MCF 10A (cell line): ENCODE measurements at places on chromosomes 13 and 19. TPM values are rescaled to one million over a fixed set of nuclear protein-coding genes. Genes with fewer than 3 reads are reported as not detected.

GRCh38 chr19:4305257-4305612 lies 837 bp downstream of the FSD1 start:
- DNase-seq, result no peak

NEK5 gene
- total RNA-seq, result 0.21 and 0.61 TPM in 2 replicates

DNA sequence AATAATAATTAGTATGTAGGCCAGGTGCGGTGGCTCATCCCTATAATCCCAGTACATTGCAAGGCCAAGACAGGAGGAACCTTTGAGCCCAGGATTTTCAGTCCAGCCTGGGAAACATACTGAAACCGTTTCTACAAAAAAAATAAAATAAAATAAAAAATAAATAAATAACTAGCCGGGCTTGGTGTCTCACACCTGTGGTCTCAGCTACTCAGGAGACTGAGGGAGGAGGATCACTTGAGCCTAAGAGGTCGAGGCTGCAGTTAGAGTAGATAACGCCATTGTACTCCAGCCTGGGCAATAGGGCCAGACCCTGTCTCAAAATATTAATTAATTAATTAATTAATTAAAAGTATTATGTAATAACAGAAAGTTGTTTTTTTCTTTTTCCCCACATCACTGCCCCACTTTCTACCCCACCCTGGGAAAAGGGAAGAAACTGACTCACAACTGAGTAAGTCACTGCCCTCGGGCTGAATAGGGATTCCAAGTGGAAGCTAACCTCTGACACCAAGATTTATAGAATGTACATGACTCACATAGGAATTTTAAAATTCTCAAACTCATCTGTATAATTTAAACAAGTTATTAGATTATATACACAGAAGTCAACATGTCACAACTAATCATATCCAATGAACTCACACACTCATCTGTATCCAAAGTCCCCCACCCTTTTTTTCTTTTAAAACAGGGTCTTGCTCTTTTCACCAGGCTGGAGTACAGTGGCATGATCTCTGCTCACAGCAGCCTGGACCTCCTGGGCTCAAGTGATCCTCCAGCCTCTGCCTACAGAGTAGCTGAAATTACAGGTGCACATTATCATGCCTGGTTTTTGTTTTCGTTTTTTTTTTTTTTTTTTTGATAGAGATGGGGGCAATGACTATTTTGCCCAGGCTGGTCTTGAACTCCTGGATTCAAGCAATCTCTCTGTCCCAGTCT lies 12.5 kb downstream of the ZNF611 start:
- peak; percentile 98 for DNase-seq

DNA sequence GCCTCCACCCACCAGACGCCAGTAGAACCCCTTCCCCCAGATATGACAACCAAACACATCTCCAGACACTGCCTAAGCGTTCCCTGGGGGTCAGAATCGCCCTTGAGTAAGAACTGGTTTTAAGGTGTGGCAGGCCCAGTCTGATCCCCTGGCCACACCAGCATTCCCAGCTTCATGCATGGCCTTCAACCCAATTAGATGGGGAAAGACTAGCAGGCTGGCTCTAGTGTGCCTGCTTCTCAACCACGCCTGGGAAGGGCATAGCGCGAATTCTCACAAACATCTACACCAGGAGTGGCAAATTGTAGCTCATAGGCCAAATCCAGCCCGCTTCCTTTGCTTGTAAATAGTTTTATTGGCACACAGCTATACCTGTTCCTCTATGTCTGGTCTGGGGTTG lies 13.6 kb downstream of the HAUS8 start:
- no peak for DNase-seq

DNA sequence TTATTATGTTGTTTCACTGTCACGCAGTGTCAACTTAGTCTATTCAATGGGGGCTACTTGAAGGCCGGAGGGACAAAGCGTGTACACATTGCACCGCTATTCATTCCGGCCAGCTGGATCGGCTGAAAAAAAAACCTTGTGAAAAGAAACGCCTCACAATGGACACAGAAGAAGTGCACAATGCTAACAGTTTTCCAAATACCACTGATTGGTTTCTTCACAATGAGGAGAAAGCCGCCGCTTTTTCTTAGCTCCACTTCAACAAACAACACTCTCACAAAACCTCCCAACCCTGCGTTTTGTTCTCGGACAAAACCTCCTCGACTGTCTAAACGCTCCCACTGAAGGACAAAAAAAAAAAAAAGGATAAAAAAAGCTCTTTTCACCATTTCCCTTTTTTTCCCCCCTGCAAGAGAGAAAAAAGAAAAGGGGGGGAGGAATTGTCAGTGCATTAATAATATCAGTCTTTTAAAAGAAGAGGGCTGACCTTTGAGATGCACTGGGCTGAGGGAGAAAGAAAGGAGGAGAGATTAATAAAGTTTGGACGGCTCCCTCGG lies 5.4 kb downstream of the SOX21 start:
- DNase-seq, result no peak

KLK1 gene
- total RNA-seq, result 0.84 and 0.88 TPM in 2 replicates

DNA sequence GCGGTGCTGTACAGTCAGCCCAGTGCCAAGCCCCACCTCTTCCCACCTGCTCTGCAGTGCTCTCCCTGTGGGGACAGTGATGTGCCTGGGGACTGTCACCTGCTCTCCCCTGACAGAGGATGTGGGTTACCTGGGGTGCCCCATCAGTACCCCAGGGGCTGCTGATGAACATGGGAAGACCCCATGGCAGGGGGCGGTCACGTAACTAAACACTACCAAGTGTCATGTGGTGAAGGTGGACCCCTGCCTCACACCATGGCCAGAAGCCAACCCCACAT lies 12.7 kb downstream of the KDM4B start:
- DNase-seq, result no peak

DNA sequence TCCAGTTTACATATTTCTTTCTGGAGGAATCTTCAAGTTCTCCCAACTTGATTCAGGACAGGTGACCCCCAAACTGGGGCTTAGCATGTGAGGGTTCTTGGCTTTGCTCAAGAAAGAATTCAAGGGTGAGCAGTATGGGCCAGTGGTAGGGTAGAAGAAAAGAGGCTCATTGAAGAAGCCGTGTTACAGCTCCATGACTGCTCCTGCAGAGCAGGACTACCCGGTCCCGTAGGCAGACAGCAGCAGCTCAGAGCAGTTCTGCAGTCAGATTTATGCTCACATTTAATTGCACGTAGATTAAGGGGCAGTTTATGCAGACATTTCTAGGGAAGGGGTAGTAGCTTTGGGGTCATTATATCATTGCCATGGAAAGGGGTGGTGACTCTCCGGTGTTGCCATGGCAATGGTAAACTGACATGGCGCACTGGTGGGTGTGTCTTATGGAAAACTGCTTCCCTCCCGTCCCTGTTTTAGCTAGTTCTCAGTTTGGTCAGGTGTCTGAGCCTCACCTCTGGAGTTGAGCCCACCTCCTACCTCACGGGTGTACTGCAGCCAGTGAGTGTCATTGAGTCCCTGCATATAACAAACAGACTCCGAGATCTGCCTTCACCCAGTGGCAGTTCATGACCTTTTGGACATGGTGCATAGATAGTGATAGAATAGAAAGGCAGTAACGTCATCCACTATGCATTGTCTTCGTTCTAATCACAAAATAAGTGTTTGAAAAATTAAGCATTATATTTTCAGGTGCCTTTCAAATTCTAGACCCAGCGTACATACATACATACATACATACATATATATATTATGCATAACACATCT lies 16.0 kb upstream of the ZNF792 start:
- DNase-seq, result no peak

DNA sequence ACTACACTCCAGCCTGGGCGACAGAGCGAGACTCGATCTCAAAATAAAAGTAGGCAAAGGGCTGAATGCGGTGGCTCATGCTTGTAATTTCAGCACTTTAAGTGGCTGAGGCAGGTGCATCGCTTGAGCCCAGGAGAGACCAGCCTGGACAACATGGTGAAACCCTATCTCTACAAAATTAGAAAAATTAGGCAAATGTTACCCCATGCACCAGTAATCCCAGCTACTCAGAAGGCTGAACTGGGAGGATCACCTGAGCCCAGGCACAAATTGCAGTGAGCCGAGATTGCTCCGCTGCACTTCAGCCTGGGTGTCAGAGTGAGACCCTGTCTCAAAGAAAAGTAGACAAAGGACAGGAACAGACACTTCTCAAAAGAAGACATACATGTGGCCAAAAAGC lies 9.9 kb upstream of the LGALS13 start:
- no peak for DNase-seq

DNA sequence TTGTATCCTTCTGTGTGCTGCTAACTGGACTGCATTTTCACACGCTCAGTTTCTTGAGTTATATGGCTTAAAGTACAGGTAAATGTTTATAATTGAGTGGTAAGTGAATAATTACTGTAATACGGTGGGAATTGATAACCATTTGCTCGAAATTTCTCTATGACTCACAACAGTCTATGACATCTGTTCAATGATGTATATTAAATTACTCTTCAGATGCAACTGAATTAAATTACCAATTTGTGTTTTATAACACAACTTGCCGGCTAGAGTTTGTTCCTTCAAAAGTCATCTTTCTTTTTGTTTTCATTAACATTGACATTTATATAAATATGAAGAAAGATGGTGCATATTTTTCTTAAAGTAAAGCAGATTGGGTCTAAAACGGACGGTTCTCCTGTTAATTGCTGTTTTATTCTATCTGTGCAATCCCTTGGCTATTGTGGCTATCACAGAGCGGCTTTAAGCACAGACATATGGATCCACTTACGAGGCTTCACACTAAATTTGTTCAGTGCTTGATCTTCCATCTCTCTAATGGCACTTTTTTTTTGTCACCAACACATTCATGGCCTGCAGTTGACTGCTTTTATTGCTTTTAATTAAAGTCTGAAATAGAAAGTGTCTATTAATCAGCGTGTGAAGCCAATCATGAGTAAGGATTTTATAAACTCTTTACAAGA lies 1291.6 kb upstream of the SLC10A2 start:
- no peak for DNase-seq

GPR18 gene
- not detected in 2 replicates for total RNA-seq

- DNase-seq, result peak; percentile 97
Observed at GRCh38 chr19:42244347-42245220, 2.2 kb upstream of the GSK3A start.

- no peak for DNase-seq
Observed at GRCh38 chr13:39821977-39822376, 166.5 kb downstream of the COG6 start.

GRCh38 chr19:6828698-6829633 lies 56.5 kb downstream of the VAV1 start:
- DNase-seq, result peak; percentile 60

MBD3L3 gene
- total RNA-seq, result not detected in 2 replicates
